Activated T-cell treated with anti-CD3 and anti-CD28 coated beads, Interleukin-2, amount 50 U/mL, for 24 hours (primary cell): ENCODE measurements at places on chromosomes 13 and 19.

GRCh38 chr13:113267642-113268405, 29.2 kb upstream of the LAMP1 start:
- DNase-seq: no peak

- no peak for DNase-seq
Observed at GRCh38 chr13:75425216-75426009, 56.6 kb downstream of the TBC1D4 start.

- DNase-seq: no peak
Observed at GRCh38 chr13:22031702-22032286, 360.9 kb downstream of the FGF9 start.

DNA sequence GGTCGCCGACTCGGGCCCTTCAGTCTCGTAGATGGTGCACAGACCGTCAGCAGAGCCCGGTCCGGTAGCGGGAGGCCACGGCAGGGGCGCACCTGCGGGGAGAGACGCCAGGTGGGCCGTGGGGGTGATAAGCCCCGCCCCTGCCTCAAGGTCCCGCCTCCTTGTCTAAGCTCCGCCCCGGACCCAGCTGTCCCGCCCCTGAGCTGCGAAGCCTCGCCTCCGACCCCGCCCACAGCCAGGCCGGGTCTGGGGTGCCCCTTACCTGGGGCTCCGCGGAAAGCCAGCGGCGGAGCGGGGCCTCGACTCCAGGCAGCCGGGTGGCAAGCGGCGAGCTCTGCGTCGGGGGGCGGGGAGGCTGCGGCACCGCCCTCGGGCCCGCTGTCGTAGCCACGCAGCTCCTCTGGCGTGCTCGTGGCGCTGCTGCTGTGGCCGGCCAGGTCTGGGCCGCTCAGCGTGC, 4.7 kb downstream of the PRR36 start:
- peak; percentile 93 for DNase-seq

DNA sequence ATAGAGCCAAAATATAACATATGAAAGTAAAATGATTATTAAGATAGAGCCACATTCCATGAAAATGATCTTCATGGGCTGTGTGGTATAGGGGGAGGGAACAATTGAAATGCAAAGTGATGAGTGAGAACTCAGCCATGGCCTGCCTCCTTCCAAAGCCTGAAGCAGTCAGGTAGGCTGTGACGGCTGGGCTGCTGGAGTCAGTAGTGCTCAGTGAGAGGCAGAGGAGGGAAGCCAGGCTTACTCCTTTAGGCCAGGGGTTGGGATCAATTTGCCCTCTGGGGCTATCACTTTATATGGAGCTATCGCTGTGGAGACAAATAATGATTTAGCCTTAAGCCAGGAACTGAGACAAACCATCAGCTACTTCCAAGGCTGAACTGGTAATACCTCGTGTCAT, 654.9 kb downstream of the FGF9 start:
- DNase-seq: no peak

- DNase-seq: no peak
Observed at GRCh38 chr13:50106559-50106958, 91.3 kb downstream of the KCNRG start.

- no peak for DNase-seq
Observed at GRCh38 chr13:73671732-73672131, 462.5 kb downstream of the KLF12 start.

- no peak for DNase-seq
Observed at GRCh38 chr13:94311893-94312292, 167.6 kb downstream of the DCT start.

- peak; percentile 86 for DNase-seq
Observed at GRCh38 chr19:2273356-2274184, 8.4 kb downstream of the PEAK3 start.

DNA sequence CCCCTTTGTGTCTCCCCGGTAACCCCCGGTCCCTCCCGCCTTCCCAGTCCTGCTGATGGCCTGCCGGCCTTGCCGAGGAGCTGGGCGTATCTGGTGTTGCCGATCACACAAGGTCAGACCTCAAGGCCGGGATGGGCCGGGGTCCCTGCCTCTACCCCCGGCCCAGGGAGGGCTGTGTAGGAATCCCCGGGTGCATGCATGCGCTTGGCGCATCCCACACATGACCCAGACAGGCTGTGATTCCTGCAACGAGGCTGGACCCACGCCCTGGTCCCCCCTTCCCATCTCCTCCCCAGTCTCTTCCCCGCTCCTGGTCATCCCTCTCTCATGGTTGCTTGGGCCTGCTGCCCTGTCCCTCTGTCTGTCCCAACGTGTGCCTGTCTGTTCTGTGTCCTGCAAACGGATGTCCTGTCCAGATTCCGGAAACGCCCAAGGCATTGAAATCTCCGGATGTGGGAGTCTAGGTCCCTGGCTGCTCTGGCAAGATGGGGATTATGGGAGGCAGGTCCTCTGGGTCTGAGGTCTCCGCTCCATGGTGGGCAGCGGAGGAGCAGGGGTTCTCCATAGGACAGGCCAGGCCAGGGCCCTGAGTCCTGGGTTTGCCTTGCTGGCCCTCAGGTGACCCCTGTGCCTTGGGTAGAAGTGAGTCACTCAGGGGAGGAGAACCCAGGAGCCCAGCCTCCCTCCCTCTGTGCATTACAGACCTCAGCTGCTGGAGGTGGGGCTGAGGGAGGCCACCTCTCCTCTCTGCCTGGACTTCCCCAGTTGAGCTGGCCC, 1.6 kb downstream of the PKN1 start:
- peak; percentile 53 for DNase-seq

DNA sequence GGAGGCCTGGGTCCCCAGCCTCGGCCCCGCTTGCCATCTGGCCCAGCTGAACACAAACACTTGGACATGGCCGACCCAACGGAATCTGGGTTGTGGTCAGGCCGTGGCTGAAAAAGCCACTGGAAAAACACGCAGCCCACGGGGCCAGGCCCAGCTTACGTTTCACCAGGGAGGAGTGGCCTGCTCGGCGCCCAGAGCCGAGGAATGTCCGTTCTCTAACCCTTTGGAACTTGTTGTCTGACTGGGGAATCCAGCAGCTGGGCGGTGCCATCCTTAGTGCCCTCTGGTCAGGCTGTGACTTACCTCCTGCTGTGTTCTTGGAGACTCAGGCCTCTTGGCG, 13.8 kb downstream of the CILP2 start:
- DNase-seq: no peak

GRCh38 chr13:40439928-40440327, 226.5 kb downstream of the FOXO1 start:
- no peak for DNase-seq

DNA sequence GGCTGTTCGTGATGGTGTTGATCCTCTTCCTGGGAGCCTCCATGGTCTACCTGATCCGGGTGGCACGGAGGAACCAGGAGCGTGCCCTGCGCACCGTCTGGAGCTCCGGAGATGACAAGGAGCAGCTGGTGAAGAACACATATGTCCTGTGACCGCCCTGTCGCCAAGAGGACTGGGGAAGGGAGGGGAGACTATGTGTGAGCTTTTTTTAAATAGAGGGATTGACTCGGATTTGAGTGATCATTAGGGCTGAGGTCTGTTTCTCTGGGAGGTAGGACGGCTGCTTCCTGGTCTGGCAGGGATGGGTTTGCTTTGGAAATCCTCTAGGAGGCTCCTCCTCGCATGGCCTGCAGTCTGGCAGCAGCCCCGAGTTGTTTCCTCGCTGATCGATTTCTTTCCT, 12.2 kb upstream of the C19orf33 start:
- DNase-seq: no peak

DNA sequence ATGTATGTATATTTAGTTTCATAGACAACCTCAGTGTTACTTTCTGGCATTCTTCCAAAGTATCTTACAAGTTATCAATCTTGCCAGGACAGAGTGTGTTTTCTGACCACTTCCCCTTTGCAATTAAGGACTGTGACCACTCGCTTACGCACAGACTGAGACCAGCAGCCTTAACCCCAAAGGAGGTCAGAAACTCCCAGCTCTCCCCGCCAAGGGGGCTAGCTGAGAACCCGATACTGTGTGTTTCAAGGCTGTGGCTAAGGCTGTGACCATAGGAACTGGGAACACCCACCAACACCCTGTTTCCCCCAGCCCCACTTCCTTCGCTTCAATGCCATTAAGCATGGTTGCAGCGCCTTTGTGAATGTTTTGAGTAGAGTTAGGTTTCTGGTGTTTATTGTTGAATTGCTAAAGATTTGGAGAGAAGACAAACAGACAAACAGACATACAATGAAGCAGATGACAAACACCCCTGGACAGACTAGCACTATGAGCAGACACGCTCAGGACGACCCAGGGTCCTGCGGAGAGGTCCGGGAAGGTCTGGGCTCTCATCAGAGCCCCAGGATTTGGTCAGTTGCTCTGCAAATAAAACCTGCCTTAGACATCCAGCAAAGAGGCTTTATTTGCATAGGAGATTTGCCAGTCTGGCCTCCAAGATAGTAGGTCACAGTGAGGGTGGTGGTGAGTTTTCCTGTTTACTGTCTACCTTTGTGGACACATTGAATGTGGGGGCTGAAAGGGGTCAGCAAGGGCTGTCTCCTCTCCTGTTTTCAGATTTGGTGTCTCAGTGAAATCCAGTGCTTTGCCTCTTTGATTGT, 25.0 kb upstream of the TNFSF11 start:
- no peak for DNase-seq

GRCh38 chr19:34274827-34275625, 20.7 kb downstream of the GARRE1 start:
- no peak for DNase-seq

GRCh38 chr19:44529536-44529935, at the start of gene CEACAM20:
Gene CEACAM20 (minus strand): TSS chr19:44529675. CDS start chr19:44529509, 166 bp downstream.
- DNase-seq: no peak

- DNase-seq: no peak
Observed at GRCh38 chr13:105139048-105139379, 1396.4 kb downstream of the EFNB2 start.

- no peak for DNase-seq
Observed at GRCh38 chr13:53074114-53074513, 45.5 kb downstream of the OLFM4 start.

GRCh38 chr19:38727868-38728660, 16.2 kb downstream of the CAPN12 start:
- DNase-seq: no peak

DNA sequence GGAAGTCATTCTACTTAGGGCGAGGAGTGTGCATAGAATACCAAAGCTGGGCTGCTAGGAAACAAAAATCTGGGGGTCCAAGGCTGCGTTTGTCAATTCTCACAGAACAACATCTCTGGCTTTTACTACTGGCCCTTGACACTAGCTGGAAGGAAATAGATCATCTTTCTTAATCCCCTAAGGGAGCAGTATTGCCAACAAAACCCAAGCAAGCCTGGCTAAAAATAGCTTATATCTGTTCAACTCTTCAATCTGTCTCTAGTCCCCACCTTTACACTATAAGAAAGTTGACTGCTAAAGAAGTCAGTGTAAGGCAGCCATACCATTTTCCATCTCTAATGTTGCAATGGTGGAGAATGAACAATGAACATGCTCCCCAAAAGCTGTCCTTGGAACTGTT, 107.8 kb upstream of the SPRY2 start:
- DNase-seq: no peak

DNA sequence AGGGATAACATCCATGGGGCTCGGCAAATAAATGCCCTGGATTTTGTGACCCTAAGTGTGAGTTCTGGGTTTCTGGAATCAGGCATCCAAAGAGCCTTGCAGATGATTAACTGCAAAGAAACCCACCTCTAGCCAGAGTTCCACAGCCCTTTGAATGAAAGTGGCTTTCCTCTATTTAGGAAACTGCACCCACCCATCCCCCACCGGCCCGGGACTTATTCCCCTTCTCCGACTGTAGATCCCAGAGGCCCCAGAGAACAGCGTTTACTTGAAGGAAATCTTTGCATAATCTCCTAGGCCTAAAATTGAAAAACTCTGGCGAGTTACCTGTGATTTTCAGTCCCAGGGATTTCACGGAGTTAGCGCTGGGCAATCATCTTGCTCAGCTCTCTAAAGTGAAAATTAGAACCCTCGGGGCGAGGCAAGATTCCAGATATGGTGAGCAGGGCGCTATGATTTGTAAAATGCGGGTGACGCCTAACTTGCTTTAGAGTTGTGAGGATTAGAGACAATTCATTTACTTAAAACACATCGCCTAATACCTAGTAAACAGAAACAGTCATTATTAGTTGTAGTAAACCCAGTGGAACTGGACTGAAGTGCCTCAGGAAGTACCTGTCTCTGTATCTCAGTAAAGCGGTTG, 9.4 kb downstream of the URAD start:
- DNase-seq: no peak

- no peak for DNase-seq
Observed at GRCh38 chr19:39045506-39045905, 13.2 kb upstream of the FBXO27 start.

GRCh38 chr13:26872525-26873385, 112.2 kb upstream of the GPR12 start:
- peak; percentile 59 for DNase-seq

DNA sequence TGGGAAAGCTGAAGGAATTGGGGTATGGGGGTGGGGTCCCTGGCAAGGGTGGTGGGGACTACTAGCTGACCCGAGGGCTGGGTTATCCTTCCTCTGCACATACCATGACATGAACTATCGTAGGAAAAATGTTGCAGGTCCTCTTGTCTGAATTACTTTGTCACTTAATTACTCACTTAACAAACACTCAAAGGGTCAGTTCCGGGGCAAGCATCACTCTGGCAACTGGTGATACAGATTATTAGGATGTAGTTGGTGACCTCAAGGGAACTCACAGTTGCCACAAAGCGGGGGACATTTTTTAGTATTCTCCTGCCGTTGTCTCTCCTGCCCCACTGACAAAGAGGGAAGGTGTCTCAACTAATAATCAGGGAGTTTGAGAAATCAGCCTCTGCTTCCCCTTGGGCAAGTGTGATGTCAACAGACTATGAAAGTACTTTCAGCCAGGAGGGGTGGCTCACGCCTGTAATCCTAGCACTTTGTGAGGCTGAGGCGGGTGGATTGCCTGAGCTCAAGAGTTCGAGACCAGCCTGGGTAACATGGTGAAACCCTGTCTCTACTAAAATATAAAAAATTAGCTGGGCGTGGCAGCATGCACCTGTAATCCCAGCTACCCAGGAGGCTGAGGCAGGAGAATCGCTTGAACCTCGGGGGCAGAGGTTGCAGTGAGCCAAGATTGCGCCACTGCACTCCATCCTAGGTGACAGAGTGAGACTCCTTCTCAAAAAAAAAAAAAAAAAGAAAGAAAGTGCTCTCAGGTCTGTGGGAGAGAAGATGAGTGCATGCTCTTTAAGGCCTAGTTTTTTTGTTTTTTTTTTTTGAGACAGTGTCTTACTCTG, 10.3 kb downstream of the DNAJB1 start:
- no peak for DNase-seq

DNA sequence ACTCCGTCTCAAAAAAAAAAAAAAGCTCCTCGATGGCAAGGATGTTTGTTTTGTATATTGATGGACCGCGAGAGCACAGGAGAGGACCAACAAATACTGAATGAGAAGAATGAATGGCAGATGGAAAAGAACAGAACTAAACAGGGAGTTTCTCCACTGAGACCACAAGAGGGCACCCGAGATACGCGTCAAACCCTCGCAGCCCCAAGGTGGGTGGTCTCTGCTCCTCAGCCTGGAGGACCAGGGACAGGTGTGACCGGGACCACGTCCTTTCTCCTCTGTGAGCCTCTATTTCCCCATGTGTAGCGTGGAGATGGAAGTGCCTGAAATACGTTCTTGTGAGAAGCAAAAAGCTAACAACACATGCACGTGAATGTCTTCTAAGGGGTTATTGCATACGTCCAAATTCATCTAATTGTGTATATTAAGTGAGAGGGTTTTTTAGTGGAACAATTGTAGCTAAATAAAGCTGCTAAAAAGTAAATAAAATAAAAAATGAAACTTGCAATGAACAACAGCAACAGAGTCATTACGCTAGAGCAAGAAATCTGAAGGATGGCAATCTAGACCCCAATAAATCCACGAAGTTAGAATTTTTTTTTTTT, 8.3 kb upstream of the CDC42EP5 start:
- DNase-seq: peak; percentile 60

GRCh38 chr13:26037302-26037701, 14.5 kb downstream of the SHISA2 start:
- DNase-seq: no peak
